ENCODE measurements at places on chromosomes 11 and 22.
A peak's percentile ranks its signal among the peaks of the same experiment; 100 is the strongest.

- DNase-seq: no peak
These were observed 28.1 kb downstream of the RRAS2 start for GRCh38 chr11:14330881-14331280.

DNA sequence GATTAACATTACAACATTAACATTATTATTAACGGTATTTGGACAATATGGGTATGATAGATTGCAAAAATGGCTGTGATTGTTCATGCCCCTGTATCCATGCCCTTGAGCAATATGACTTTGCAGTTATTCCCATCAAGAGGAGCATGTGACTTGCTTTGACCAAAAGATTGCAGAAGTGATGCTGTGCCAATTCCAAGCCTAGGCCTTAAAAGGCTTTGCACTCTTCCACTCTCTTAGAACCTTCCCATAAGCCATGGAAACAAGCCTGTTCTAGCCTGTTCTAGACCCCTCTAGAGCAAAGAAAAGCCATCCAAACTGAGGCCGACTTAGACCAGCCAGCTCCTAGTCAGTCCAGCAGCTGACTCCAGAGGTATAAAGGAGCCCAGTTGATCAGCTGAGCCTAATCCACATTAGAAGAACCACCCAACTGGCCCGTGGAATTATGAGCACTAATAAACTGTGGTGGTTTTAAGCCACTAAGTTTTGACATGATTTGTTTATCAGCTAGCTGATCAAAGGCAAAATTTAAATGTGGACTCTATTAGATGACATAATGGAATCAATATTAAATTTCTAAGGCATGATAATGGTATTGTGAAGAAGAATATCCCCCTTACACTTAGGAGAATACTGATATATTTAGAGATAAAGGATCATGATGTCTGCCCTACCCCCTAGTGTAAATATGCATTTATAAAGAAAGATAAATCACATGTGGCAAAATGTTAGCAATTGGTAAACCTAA, 28.6 kb downstream of the RAB30 start:
- DNase-seq: no peak

GRCh38 chr11:68040957-68041591, 2.2 kb downstream of the TCIRG1 start:
- DNase-seq: no peak

DNA sequence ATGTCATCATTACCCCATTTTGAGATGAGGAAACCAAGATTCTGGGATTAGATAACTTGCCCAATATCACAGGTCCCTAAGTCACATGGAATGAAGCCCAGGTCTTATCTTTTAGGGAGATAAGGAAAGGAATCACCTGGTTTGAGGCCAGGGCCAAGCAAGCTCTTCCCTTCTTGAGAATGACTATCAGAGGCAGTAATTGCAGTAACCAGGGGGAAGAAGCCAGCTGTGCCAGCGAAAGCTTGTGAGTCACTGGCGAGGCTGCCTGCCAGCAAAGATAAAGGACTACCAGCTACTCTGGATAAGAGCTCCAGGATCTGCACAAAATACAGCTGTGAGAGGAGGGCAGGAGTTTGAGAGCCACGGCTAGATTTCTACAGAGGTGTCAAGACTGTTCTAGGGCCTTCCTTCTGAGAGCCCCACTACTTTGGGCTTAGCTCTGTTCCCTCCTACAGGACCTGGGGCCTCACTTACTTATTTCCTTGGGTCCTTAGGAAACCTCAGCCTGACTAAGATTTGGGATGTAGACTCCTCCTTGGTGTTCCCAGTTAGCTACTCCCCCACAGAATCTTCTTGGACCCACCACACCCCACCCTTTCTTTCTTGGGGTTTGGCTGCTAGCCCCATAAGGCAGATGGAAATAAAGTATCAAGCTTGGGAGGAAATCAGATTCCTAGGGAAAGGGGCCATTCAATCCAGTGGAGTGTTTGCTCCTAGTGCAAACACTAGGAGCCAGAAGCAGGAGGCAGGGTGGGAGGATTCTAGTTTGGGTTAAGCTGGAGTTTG, 9.7 kb upstream of the CCKBR start:
- DNase-seq: no peak

DNA sequence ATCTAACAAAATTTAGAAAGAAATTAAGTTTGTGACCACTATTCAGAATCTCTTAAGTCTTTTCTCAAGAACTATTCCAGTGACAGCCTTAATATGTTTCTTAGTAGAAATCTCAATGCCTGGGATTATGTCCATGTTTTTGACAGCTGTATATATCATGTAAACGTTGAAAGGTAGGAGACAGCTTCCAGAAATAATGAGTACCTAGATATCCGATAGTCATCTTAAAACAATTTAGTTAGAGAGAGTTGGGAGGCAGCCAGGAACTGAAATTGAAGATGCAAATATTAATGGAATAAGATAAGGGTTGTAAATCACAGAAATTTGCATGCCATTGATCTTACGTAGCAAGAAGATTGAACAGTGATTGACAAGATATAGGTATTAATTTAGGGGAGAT, 955.2 kb downstream of the JRKL start:
- DNase-seq: no peak

DNA sequence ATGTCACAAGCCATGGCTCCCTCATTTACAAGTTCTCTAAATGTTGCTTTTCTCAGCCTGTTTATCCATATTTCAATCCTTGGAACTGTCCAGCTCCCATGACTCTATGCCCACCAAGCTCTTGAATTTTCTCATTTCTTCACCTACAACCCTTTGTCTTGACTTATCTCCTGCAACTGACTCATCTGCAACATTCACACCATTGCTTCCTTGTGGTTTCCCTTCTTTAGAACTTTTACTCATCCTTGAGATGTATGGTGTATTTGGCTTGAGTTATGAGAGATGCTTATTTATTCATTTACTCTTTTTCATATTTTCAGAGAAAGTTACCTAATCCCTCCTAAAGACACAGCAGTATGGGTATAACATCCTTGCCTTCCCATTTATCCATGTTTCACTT, 18.8 kb downstream of the TRIM34 start:
- DNase-seq: no peak

DNA sequence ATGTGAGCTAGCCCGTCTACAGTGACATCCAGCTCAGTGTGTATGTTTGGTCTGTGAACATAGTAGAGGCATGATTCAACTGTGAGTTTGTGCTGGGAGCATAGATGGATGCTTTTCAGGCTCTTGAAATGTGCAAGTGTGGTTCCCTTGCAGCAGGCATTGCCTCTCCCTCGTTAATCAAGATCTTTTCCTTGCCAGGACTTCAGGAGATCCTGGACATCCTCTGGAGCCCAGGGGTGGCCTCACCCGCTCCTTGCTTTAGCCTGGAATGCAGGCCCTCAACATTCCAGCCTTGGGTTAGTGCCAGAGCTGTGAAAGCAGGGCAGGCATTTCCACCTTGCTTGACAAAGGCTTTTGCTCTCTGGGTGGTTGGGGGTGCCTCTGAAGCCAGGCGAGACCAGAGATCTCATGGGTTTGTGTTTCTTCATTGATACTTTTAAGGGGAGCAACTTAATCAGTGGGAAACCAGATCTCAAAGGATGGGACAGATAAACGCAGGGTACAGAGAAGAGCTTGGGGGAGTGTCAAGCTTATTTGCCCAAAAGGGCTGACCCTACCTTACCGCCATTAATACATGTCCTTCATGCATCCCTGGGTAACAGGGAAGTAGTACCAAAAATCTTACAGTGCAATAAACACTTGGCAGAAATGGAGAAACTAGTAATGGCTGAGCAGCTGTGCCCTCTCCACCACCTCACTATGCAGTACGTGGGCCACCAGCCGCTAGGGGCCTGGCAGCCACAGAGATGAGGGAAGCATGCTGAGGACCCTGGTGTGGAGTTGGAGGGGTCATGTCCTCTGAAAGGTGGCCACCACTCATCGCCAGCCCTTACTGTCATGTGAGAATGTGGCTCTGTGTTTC, 72.1 kb downstream of the PTPRJ start:
- no peak for DNase-seq

DNA sequence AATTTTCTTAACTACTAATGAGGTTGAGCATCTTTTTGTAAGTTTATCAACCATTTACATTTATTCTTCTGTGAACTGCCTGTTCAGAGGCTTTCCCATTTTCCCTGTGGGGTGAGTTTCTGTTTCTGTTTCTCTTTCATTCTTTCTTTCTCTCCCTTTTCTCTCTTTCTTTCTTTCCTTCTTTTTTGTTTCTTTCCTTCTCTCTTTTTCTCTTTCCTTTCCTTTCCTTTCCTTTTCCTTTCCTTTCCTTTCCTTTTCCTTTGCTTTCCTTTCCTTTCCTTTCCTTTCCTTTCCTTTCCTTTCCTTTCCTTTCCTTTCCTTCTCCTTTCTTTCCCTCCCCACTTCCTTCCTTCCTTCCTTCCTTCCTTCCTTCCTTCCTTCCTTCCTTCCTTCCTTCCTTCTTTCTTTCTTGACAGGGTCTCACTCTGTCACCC, 8.0 kb upstream of the ZBED5 start:
- no peak for DNase-seq

DNA sequence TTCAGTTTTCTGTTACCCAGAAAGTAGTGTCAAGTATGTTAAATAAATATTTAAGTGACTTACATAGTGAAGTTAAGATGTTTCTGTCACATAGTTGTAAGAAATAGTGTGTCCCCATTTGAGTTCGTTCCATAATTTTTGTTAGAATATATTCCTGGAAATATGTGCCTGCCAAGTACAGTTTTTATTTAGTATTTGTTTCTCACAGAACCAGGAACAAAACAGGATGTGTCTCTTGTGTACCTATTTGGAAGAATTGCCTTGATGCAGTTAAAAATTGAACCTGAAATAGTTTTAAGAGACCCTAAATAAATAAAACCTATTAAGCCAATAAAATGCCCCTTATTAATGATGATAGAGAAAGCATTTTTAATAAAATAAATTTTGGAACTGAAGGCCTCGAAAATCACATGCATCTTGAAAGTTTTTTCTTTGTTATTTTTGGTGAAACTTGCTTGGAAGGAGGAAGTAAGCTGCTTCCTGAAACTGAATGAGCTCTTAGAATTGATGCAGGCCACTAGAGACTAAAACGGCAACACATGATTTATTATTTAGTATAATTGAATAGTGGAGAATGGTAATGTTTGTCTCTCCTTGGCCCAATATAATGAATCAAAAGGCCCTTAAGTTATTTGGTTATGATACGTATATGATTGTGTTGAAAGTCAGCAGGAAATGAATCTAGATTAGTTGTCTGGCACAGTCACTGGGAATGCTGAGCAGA, 55.9 kb downstream of the SWAP70 start:
- DNase-seq: no peak

GRCh38 chr22:23750367-23750713, 572 bp downstream of the ZNF70 start:
- DNase-seq: no peak

GRCh38 chr22:23762842-23763578, at the start of gene C22orf15:
C22orf15 (plus strand) TSS chr22:23762990; CDS start chr22:23763307, 317 bp downstream.
- DNase-seq: no peak

DNA sequence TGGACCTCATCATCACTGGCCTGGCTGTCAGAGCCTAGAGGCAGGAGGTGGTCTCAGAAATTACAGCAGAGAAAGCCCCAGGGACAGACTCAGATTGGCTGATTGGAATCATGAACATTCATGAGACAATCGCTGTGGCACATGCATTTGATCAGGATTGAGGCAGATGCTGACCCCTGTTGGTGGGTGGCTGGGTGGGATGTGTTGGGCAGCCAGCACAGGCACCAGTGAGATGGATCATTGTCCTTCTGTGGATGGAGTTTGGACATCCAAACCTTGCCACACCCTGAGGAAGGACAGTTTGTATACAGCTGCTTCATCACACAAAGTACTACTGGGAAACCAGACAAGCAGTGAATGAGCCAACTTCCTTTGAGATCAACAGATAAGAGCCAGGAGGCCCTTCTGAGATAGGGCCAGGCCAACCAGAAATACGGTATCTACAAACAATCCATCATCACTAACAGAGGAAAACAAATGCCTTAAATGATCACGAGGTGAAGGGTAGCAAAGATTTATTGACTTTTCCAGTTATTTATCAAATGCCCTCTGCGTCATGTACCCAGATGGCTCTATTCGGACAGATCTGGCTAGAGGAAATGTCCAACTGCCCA, 17.3 kb downstream of the COMMD9 start:
- DNase-seq: no peak

DNA sequence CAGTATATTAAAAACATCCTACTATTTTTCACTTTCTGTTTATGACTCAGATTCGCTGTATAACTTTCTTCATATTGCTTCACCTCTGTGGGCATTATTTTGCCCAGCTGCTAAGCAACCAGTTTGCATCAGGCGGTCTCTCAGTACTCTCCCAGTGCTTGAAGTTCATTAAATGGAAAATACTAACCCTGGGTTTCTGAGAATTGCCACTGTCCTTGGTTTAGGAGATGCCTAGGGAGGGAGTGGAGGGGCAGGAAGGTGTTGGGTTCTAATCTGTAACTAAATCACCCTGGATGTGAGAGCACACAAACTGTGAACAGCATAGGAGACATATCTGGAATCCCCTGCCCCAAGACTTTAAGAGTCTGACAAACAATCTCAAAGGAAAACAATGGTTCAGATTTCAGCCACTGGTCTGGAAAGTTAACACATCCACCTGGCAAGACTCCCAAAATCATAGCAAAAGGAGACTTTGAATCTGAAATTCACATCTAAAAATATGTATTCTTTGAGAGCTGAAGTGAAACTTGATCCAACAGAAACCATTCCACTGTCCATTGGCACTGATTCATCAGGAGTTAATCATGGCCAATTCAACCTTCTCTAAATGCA, 540.0 kb downstream of the SOX6 start:
- DNase-seq: peak; percentile 3

DNA sequence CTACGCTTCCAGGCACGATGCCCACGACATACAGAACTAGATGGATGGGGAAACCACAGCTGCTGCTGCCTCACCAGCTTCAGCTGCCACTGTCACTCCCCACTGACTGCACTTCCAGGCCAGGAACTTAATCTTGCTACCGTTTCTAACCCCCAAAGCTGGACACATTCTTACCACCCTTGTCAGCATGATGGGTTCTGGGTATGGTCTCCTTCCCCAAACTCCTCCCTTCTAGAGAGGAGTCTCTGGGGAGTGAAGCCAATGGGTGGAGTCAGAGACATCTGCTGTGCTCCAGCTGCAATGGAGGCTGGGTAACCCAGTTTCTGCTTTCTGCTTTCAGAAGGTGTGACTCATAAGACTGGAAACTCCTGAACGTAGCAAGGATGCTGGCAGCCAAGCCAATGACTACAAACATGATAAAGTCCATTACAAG, 87.0 kb upstream of the THY1 start:
- peak; percentile 8 for DNase-seq

DNA sequence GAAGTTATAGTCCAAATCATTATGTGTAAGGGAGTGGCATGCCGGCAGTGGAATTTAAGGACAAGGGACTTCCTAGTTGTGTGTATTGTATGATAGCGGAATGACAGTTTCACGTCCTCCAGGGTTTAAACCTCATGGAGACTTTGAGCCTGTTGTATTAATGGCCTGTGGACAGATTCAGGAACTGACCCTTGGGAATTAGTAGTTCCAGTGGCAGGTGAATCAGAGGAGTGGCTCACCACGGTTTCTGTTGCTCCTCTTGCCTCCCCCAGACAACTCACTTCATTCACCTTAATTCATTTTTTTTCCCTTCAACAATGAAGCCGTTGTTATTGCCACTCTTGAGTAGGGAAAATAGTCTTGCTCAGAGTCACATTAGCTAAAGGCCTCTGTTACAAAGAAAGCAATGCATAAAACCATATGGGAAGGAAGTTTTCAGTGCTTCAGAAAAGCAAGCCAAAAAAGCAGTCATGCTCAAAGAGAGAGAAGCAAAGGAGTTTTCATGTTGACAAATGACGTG, 22.6 kb downstream of the AMOTL1 start:
- DNase-seq: no peak

- DNase-seq: no peak
These were observed 1529.8 kb downstream of the FAM181B start for GRCh38 chr11:81203876-81204275.

- no peak for DNase-seq
These were observed 11.6 kb downstream of the SELENOM start for GRCh38 chr22:31095637-31096249.
